ENCODE measurements at places on chromosomes 11 and 22. TPM values are rescaled to one million over a fixed set of nuclear protein-coding genes. Genes with fewer than 3 reads are reported as not detected.

The ZP1 gene
- polyA plus RNA-seq, result 1.4 TPM

The GSTT4 gene
- polyA plus RNA-seq, result not detected

The TRIM49 gene
- not detected for polyA plus RNA-seq

The RASSF7 gene
- 0.33 TPM for polyA plus RNA-seq

The ANKRD49 gene
- polyA plus RNA-seq, result 33.7 TPM

The HBG1 gene
- polyA plus RNA-seq, result not detected

The TRIM34 gene
- polyA plus RNA-seq, result 7.6 TPM

The CATSPERZ gene
- polyA plus RNA-seq, result 1.2 TPM

The AIFM3 gene
- polyA plus RNA-seq, result 0.37 TPM

The C22orf42 gene
- polyA plus RNA-seq, result 0.80 TPM

The MIF gene
- 2,290 TPM for polyA plus RNA-seq

The OR5A1 gene
- polyA plus RNA-seq, result not detected

The FAM111B gene
- 0.08 TPM for polyA plus RNA-seq

The ARVCF gene
- polyA plus RNA-seq, result 18.8 TPM

The TP53AIP1 gene
- 1.3 TPM for polyA plus RNA-seq

The OR6X1 gene
- not detected for polyA plus RNA-seq

The SHANK3 gene
- polyA plus RNA-seq, result 44.0 TPM

The TRIM29 gene
- polyA plus RNA-seq, result 1.2 TPM

The NCR3LG1 gene
- 0.13 TPM for polyA plus RNA-seq

The JAML gene
- 4.2 TPM for polyA plus RNA-seq

The BIK gene
- 3.4 TPM for polyA plus RNA-seq

The KRTAP5-7 gene
- polyA plus RNA-seq, result 0.07 TPM

The FGF19 gene
- not detected for polyA plus RNA-seq

The MRGPRX3 gene
- polyA plus RNA-seq, result not detected
